Thoracic aorta (tissue), 2 donors: ENCODE measurements at places on chromosomes 2 and 18.

DNA sequence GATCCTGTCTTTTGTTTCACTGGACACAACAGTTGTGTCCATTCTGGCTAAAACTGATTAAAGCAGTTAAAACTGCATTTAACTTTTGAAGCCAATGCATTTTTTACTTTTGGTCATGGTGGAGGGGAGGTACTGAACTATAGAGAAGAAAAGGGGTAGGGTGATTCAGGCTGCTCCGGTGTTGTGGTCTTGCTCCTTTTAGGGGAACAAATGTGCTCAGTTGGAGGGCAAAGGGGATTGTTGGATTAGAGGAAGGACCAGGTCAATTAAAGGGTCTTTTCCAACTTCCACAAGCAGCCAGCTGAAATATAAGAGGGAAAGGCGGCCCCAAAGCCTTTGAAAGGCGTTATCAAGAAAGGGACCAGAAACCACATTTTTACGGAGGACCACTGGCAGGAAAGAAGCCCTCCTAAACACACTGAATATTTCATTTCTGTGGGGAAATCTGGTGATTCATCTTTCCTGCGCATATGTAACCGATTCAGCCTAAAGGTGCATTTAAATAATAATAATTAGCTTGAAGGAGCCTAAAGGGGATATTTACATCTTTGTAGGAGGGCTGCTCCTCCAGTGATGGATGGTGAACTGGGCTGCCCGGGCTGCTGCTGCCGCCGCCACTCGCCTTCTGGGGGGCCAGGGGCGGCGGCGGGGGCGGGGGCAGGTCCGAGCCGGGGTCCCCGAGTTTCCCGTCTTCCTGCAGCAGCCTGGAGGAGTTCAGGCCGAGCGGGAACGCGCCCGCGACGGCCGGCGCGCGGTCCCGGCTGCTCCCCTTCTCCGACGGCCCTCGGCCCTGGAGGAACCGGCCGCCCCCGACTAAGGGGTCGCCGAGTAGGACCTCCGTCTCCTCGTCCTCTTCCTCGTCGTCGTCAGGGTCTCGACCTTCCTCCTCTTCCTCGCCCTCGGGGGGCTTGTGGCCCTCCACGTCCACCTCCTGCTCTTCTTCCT is 5.2 kb downstream of the SKOR2 start:
- no peak for DNase-seq

DNA sequence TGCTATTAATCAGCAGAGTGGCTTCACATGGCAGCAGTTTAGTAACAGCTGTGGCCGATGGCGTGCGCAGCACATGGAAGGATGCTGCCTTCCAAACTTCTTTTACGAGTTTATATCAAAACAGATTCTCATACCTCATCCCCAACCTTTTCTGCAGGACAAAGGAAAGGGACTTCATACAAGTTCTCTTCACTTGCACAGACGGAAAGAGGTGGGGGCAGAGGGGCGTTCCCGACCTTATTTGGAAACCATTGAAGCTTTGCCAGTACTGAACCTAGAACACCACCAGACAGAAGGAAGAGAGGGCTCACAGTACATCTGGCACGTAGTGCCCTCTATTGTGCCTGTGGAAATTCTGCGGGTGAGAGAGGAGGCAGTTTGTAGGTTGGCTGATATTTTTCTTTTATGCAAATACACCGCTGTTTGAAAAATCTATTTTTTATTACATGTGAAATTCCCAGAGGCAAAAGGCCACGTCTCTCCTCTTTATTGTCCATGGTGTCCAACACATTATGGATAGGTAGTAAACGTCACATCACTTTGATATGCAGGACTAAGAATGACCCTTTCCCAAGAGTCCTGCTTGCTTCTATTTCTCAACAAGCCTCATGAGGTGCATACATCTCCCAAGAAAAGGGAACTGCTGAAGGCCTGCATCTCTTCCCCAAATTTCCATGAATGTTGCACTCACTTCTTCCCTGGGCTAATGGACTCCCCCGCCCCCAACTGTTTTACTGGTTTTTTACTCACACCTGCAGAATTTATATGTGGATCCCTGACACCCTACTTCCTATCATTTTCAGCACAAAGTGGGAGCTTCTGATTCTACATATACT is 31.3 kb downstream of the COLEC12 start:
- no peak for DNase-seq

- DNase-seq, result no peak
Measured at GRCh38 chr2:29561181-29561580, 360.2 kb downstream of the ALK start.

- no peak for DNase-seq
Measured at GRCh38 chr2:239378918-239379640, 21.7 kb downstream of the HDAC4 start.

- DNase-seq, result no peak
Measured at GRCh38 chr2:6885551-6885950, 8.0 kb downstream of the RSAD2 start.
